Kidney (tissue), 22 donors: ENCODE measurements at places on chromosomes 3 and 15. TPM values are rescaled to one million over a fixed set of nuclear protein-coding genes. Genes with fewer than 3 reads are reported as not detected.

SPSB4 gene
- 0.57 TPM for total RNA-seq

TM2D3 gene
- total RNA-seq, result 48.7 TPM

EFCC1 gene
- 3.7 TPM for total RNA-seq

COL6A5 gene
- total RNA-seq, result 0.41 TPM

RMDN3 gene
- 38.2 TPM for total RNA-seq

DET1 gene
- total RNA-seq, result 6.8 TPM

ZPLD1 gene
- total RNA-seq, result 1.2 TPM
